ENCODE measurements at places on chromosomes 6 and 20.

GRCh38 chr6:151431337-151431736, 20.6 kb downstream of the RMND1 start:
- DNase-seq: no peak

GRCh38 chr6:157050537-157051265, 272.6 kb downstream of the TMEM242 start:
- DNase-seq: no peak

- DNase-seq: no peak
Measured at GRCh38 chr6:149153693-149154092, 163.8 kb upstream of the TAB2 start.

DNA sequence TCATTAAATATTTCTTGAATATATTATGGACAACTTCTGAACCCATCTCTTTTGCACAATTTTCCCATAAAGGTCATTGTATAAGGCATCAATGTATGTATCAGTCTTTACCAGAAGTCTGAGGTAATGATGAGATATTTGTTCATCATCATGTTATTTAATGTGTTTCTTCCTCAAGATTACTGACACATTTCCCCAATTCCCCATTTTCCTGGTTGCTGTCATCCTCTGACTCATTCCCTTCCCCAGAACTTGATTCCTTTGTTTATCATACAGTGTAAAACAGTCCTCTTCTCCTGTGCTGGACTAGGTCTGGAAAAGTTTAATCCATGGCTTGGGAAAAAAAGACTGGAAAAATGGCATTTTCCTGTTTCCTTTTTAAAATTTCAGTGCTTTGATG, 107.9 kb upstream of the FLRT3 start:
- DNase-seq: no peak

DNA sequence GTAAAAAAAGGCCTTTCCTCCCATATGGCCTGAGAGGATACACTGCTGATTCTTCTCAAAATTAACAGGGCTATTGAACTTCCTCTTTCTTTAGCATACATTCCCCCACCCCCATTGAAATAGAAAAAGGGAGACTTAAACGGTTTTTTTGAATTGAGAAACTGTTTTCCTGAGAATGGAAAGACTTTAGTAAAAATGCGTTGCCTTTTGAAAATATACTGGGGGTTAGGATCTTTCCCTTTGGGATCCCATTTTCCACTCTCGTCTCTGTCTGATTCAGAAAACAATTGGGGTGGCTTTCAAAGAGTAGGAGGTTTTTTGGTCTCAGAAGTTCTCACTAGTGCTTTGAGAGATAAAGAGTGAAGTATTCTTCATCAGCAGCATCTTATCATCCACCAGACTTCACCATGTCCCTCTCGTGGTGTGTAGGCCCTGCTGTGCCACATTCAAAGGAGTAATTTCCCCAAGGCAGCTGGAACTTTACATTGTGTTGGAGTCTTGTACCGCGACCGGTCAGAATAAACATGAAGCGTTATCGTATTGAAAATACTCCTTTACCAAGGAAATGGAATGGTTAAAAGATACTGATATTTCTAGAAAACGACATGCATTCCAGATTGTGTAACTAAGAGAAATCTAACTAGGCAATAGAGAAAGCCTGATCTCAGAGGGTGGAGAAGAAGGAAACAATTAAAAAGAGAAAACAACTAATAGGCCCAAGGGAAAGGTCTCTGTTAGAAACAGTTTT, 10.6 kb downstream of the MYB start:
- DNase-seq: no peak

DNA sequence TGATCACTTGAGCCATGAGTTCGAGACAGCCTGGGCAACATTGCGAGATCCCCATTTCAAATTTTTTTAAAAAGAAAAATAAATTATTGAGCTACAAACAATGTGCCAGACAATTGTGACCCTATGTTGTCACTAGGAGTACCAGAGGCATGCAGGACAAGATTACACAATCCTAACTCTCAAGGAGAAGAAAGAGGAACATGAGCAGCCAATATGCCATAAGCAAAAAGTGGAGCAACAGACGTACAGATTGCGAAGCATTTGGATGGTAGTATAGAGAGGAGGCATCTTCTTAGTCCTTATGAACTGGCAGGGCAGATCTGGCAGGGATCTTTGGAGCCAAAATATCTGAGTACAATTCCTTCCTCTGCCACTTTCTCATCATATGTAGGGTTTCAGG, 156.4 kb downstream of the OR2B2 start:
- no peak for DNase-seq

GRCh38 chr20:33812908-33813462, 1.8 kb downstream of the CHMP4B start:
- DNase-seq: no peak

- DNase-seq: peak; percentile 93
Measured at GRCh38 chr6:29702519-29703103, 20.6 kb upstream of the HLA-F start.

Data from stimulated activated CD8-positive, alpha-beta memory T cell treated with anti-CD3 and anti-CD28 coated beads, Interleukin-4, amount 100 ng/mL, for 48 hours (primary cell).